Neural crest cell (in vitro differentiated cells): ENCODE measurements at places on chromosomes 6 and 20.

DNA sequence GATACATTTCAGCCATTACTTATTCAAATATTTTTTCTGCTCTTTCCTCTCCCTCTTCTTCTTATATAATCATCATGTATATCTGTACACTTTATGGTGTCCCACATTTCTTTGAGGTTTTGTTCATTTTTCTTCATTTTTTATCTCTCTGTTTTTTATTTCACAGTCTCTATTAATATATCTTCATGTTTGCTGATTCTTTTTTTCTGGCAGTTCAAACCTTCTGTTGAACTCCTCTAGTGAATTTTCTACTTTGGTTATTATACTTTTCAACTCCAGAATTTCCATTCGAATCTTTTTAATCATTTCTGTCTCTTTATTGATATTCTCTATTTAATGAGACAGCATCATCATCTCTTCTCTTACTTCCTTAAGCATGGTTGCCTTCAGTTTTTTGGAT lies 38.9 kb upstream of the FOXC1 start:
- DNase-seq = no peak

DNA sequence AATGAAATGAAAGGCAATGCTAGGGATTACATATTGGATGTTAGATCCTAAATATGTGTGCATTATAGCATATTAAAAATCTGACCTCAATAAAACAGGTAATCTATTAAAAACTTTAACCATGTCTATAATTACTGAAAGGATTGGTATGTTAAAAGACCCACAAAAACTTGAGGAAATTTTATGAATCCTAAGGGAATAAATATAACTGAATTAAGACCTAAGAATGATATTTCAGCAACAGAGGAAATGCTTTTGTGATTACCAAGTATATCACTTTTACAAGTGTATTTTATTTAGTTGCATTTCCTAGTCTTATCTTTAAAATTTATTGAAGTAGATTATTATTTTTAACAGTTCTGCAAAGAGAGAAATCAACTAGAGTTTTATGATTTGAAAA lies 571.5 kb downstream of the HDGFL1 start:
- no peak for DNase-seq

GRCh38 chr20:805713-806112 lies 27.8 kb upstream of the FAM110A start:
- DNase-seq = no peak

DNA sequence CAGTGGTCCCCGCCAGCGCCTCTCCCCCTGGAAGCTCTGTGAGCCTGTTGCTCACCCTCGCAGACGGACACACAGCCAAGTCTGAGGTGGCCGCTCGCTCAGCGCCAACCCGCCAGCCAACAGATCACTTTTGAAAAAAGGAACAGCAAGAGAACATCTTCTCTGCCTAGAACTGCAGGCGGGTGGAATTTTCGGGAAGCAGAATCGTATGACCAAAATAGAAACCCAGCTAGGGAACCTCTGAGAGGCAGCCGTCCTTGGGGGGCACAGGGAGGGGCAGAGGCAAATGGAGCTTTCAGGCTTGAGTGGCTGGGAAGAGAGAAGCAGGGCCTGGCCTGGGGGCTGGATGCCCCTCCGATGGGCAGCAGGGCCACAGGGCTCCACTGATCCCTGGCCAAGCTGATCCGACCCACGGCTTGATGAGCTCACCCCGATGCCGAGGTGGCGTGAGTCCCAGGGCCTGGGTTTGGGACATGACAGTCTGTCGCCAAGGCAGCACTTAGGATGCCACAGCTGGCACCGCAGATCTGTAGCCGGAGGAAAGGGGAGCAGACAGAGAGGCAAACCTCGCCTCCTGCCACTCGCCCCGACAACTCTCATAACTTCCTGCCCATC lies 9.8 kb downstream of the NFATC2 start:
- no peak for DNase-seq

GRCh38 chr6:470901-471448 lies 79.4 kb downstream of the IRF4 start:
- no peak for DNase-seq

- no peak for DNase-seq
Measured at GRCh38 chr20:51487565-51488268, 54.8 kb downstream of the NFATC2 start.

- no peak for DNase-seq
Measured at GRCh38 chr6:152160346-152160745, 352.9 kb downstream of the ESR1 start.

DNA sequence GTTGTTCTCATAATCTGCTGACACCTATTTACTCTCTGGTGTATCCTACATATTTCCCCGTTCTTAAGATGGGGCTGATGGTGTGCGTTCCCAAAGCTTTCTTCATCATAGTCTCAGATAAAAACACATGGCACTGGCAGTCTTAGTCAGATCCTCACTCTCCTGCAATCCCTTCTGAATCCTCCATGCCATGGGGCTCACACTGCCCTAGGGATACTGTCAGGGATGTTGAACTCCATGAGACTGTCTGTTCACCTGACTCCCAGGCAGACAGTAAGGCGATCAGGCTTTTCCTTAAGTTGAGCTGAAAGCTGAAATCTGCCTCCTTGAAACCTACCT lies 76.0 kb downstream of the SLX4IP start:
- no peak for DNase-seq

DNA sequence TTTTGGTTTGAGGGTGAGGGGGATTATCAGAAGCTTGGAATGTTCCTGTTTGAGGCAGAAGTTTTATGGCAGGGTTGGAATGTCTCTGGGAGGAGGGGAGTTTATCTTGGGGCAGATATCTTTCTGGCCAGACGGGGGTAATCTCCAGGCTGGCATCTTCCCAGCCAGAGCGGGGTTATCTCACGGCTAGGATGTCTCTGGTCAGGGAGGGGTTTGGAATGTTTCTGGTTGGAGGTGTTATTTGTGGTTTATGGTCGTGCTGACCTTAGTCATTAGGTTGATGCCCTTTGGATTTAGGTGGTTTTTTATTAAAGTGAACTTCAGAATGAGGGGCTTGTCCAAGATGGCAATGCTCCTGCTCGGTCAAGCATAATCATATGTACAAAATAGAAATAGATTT lies 14.8 kb downstream of the PGK2 start:
- no peak for DNase-seq
